Sigmoid colon (tissue), 7 donors: ENCODE measurements at places on chromosomes 1 and 21.
A peak's percentile ranks its signal among the peaks of the same experiment; 100 is the strongest.

DNA sequence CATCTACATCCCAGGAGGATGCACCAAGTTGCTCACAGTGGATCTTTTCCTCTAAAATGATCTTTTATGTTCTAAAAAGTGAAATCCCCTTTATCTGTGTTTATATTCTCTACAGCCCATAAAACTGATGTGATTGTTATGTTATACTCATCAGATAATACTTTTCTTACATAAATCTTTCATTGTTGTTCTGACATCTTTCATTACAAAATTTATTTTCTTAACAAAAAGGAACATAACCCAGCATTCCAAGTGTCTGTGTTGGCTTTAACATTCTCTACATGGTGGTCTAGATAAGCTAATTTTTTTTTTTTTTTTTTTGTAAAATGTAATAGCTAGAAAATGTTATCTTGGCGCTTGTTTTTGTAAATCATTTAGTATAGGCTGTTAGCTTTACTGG is 8.3 kb upstream of the CACYBP start:
- DNase-seq, result no peak

DNA sequence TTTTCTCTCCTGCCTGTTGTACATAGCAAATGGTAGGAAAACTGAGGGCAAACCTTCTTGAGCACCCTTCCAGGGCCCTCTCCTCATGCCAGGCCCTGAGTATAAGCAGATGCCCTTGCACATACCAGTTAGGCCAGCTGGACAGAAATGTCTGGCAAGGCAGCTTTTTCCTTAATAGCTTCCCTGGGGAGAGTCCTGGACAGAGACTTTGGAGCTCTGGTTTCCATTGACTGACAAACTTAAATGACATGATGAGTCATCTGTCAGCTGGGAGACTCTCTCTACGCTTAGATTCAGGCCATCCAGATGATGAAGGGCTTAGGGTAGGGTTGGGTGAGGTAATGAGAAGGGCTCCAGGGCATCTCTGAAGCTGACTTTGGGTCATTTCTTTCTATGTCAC is 317.5 kb downstream of the ASTN1 start:
- DNase-seq, result peak; percentile 75

GRCh38 chr21:45011426-45011825 is 63.0 kb upstream of the ADARB1 start:
- peak; percentile 64 for DNase-seq

GRCh38 chr1:22212400-22213233 is 69.7 kb upstream of the WNT4 start:
- peak; percentile 20 for DNase-seq

DNA sequence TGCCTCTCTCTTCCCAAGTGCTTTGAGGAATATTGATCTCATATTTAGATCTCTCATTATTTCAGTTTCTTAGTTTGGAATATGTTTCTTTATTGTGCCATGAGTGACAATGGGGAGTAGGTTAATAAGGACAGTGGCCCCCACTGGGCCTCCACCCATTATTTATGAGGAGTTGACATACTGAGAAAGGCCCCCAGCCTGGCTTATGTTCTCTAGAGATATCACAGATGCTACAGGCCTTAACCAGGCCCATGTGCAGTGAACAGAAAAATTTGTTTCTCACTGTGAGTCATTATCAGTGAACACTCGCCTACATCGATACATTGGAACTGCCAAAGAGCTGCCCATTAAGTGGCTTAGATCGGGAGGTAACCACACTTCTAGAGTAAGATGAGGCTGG is 35.7 kb upstream of the SYT6 start:
- no peak for DNase-seq

DNA sequence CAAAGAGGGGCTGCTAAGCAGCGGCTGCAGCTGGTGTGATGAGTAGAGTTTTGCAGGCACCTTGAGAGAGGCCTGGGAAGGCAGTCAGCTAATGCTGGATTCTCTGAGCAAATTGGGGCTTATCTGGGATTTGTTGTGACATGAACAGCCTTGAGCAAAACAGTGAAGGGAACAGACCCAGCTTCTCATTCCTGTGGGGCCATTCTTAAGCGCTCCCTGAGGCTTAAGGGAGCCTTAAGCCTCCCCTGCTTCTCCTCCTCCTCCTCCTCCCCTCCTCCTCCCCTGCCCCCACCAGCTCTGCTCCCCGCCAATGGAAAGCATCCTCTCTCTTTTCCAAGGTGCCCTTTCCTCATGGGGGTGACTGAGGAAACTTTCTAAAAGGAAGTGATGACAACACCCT is 21.3 kb downstream of the HMGCS2 start:
- DNase-seq, result no peak

DNA sequence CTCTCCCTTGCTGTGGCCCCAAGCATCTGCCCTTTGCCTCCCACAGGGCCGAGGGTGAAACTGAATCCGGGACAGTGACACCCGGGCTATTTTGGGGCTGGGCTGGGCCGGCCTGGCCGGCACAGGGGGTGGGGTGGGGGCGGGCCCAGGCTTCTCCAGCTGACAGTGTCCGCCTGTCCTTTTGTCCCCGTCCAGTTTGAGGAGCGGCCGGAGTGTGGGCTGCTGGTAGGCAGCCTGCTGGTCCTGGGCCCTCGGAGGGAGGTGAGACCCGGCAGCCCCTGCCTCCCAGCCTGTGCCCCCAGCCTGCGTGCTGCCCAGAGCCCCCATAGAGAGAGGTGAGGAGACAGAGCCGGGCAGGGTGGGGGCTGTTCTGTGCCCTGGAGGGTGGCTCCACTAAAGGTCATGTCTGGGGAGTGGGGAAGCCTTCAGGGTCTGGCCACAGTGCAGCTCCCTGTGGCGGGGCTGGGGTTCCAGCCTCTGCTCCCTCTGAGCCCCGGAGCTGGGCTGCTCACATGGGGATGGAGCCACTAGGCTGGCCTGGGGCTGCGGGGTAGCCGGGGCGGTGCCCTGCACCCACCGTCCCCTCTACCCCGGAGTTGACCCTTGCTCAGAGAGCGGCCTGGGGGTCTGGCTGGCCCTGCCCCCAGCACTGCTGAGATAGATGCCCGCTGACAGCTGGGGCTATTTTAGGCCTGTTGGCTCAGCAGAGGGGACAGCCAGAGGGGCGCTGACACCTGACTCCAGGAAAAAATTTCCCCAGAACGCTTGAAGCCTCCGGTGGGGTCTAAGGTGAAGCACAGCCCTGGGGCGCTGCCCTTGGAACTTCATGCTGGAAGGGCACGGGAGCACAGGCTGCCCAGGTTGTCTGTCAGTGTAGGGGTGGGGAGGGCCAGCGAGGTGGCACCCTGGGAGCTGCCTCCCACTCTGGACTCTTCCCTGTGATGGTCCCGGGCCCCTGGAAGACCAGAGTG is at the start of gene OBSCN:
Gene OBSCN, plus strand, starts transcription at position 194 of the 971 bp plus-strand sequence. CDS start 3,740 bp downstream, outside the sequence.
- DNase-seq, result no peak

GRCh38 chr21:14870853-14871149 is 194.0 kb downstream of the NRIP1 start:
- no peak for DNase-seq

DNA sequence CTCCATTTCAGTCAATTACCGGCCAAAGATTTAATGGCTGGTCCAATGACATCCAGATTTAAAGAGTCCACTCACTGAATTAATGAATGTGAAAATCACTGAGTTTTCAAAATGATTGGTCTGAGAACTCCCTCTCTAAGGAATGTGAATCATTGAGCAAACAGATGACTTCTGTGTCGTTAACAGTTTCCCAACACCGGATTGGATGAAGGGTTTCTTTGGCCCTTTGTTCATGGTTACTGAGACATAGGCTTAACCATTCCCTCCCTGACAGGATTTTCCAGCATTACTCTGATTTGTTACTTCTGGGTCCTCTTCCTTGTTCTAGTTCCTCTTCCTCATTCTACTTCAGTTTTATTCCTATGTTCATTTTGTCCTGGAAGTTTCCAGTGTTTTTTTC is 1.5 kb upstream of the CLDN17 start:
- no peak for DNase-seq

DNA sequence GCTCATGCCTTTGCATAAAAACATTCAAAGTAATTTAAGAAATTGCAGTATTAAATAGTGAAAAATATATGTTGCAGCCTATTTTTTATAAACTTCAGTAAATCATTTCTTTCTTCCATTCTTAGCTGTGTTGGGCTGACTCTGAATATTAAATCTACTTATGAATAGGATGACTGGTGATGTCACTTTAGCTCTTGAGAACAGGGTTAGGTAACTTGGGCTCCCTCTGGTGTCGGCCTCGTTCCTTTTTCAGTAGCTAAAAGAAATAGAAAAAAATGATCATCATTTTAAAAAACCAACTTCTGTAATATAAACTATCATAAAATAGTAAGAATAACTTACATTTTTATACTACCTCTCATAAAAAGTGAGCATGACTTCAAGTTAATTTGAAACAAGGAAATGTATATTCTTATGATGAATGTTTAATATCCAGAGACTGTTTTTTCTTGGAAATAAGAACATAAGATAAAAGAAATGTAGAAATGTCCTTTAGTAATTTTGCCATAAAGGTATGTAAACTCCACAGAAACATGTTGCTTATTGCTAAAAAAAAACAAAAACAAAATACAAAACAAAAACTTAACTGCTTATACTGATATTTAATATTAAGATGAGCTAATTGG is 26.8 kb upstream of the NCAM2 start:
- DNase-seq, result peak; percentile 66

DNA sequence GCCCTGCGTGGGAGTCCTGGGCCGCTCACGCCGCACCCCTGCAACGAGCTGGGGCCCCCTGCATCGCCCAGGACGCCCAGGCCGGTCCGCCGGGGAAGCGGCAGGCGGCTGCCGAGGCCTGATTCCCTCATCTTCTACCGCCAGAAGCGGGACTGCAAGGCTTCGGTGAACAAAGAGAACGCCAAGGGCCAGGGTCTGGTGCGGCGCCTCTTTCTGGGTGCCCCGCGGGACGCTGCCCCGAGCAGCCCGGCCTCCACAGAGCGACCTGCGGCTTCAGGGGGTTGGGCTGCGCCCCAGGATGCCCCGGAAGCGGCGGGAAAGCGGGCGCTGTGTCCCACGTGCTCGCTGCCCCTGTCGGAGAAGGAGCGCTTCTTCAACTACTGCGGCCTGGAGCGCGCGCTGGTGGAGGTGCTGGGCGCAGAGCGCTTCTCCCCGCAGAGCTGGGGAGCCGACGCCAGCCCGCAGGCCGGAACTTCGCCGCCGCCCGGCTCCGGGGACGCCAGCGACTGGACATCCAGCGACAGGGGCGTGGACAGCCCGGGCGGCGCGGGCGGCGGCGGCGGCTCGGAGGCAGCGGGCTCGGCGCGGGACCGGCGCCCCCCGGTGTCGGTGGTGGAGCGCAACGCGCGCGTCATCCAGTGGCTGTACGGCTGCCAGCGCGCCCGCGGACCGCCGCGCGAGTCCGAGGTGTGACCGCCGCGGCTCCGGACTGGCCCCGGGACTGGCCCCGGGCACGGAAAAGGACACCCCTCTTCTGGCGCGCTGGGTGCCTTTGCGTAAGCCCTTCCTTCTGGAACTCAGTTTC is 2.7 kb downstream of the FAM110D start:
- no peak for DNase-seq

GRCh38 chr1:153728305-153729066 is 636 bp downstream of the INTS3 start:
- peak; percentile 86 for DNase-seq

GRCh38 chr21:30990514-30991262 is 47.6 kb downstream of the KRTAP19-8 start:
- DNase-seq, result no peak

- no peak for DNase-seq
These were observed 2.0 kb downstream of the SCMH1 start for GRCh38 chr1:41239988-41240610.

DNA sequence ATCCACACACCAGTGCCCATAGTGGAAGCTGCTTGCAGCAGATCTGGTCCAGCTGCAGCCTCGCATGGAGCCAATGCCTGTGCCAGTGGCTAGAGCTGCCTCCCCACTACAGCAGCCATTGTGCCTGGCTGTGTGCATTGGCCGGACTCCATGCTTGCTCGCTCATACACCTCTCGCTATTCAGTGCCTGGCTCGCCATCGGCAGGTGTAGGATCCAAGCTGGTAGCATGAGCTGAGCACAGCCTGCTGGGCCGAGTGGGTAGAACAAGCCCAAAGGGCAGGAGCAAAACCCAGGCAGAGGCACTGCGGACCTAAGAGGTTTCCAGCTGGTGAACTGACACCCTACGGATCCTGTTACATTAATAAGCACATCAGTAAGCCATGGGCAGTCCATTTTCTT is 1184.1 kb downstream of the AMY1C start:
- no peak for DNase-seq

GRCh38 chr21:32001390-32001789 is 128.6 kb downstream of the HUNK start:
- DNase-seq, result no peak

DNA sequence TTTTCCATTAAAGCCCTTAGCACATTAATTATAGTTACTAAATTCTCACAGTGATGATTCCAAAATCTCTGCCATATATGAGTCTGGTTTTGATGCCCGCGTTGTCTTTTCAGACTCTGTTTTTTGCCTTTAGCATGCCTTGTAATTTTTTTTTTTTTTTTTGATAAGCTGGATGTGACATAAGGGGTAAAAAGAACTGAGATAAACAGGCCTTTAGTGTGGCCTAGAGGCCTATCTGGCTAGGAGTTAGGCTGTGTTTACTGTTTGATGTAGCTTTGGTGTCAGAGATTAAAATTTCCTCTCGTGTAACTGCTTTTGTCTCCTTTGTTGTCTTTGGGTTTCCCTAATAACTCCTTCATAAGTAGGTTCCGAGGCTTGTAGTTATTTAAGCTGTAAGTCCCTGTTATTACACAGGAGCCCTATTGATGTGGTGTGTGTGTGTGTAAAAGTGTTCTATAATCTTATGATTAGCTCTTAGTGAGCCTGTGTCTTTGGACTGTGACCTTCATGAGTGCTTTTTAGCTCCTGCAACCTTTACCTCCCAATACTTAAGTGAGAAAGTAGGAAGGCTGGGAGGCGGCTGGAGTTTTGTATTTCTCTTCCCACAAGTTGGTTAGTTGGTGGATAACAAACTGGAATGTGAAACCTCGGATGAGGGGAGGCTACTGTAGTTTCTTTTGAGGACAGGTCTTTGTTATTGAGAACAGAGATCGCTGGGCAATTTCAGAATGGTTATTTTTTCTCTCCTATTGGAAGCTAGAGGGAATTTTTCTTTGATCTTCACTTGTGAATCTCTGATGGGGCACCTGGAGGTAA is 19.3 kb downstream of the HS2ST1 start:
- no peak for DNase-seq

DNA sequence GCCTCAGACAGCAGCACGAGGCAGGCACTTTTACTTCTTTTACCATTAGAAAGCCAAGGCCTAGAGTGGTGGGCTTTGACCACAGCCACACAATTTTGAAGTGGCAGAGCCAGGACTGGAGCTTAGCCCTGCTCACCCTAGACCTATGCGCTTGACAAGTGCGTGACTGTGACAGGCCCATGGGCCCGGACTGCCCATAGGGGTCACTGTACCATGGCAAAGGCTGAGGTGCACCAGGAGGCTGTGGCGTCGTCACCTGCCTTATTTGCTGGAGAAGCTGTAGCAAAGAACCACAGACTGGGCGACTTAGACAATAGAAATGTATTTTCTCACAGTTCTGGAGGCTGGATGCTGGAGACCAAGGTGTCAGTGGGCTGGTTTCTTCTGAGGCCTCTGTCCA is 2.6 kb upstream of the TMEM82 start:
- no peak for DNase-seq

- no peak for DNase-seq
These were observed 21.4 kb upstream of the PLEKHG5 start for GRCh38 chr1:6512908-6513280.

GRCh38 chr1:166738873-166739272 is 100.4 kb upstream of the POGK start:
- DNase-seq, result no peak

- DNase-seq, result peak; percentile 95
These were observed 141.1 kb downstream of the TOMM20 start for GRCh38 chr1:234987415-234988154.
